ENCODE measurements at places on chromosomes 3 and 15.

- DNase-seq, result no peak
These were observed 14.8 kb upstream of the SLC35G2 start for GRCh38 chr3:136804141-136804540.

DNA sequence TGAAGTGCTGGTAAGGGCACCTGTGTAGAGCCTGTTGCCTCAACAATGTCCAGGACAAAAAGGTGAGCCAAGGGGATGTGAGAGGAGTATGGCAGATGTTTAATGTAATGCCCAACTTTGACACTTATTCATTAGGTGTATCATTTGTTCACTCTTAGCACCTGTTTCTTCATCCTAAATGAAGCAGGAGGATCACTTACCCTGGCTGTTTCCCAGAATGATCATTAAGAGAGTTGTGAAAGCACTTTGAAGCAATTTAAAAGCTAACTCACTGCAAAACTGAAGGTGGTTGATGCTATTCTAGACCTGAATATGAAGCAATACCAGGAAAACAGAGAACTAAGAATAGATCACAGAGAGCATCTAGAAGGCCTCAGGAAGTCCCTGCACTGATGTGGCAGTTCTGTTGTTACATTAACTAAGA, 3.4 kb upstream of the HHLA2 start:
- no peak for DNase-seq

- DNase-seq, result no peak
These were observed 125.9 kb downstream of the MYRIP start for GRCh38 chr3:39935261-39935660.

GRCh38 chr15:90259524-90259923, 5.9 kb upstream of the NGRN start:
- DNase-seq, result no peak

DNA sequence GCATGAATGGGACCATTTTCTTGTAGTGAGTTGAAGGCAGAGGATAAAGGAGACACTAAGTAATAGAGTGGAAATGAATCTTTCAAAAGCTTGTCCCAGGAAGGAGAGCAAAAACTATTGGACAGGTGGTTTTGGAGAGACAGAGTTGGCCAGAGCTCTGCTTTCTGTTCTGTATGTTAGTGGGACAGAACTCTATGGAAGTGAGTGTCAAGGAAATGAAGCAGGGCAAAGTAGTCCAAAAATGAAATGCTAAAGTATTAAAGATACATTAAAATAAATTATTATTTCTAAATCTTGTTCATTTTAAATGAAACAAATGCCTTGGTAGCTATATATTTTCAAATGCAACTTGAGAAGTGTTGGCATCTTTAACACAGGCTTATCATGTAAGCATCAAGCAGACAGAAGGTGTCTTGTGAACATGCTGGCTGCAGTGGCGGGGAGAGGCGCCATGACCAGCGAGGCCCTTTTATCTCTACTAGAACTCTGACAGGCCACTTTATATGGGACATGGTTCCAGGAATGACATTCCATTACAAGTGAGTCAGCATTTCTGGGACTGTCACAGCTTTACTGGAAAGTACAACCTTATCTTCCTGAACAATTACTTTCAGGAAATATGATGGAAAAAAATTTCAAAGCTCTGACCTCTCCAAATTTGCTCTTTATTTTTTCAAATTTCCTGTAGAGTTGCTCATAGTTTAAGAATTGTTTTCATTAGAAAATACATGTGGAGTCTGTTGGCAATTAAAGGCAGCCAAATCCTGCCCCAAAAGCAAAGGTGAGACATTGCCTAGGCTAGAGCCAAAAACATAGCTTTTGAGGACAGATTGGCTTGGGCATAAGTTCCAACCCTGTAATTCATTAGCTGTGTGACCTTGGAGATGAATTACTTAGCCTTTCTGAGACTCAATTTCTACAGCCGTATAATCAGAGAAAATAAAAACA, 106.5 kb downstream of the ECT2 start:
- peak; percentile 43 for DNase-seq
